ENCODE measurements at places on chromosomes 6 and 20.
A peak's percentile ranks its signal among the peaks of the same experiment; 100 is the strongest.

DNA sequence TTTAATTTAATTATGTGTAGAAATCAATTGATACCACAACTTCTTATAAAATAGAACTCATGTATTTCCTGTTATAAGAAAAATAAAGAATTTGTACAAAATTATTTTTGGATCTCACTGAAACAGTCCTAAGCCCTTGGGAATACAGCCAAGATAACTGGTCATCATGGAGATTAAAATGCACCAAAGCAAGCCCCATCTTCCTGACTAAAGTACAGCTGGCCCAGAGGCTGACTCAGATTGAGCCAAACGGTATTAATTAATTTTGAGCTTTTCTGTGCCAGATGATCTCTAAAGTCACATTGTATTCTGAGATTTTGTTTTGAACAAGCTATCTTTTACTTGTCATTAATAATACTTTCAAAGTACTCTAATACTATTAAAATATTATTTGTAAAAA, 978.5 kb downstream of the TBC1D32 start:
- DNase-seq, result no peak

DNA sequence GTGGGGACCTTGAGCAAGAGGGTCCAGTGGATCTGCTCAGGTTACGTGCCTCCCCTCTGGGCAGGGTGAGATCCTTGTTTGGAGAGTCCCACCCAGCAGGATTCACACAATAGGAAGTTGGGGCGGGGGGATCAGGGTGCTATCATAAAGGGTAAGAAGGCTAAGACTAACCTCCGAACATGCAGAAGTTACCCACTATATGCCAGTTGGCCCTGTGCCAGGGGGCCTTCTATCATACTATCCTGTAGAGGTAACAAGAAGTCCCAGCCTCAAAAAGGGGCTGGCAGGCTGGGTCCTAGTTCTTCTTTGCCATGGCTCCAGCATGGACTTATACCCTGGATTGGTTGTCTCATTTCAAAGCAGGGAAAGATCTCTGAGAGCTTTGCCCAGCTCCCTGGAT, 94.1 kb downstream of the CDH26 start:
- DNase-seq, result no peak

GRCh38 chr6:30626484-30627366, at the start of gene ATAT1:
Gene ATAT1, plus strand, starts transcription at chr6:30626874.
- peak; percentile 73 for DNase-seq

DNA sequence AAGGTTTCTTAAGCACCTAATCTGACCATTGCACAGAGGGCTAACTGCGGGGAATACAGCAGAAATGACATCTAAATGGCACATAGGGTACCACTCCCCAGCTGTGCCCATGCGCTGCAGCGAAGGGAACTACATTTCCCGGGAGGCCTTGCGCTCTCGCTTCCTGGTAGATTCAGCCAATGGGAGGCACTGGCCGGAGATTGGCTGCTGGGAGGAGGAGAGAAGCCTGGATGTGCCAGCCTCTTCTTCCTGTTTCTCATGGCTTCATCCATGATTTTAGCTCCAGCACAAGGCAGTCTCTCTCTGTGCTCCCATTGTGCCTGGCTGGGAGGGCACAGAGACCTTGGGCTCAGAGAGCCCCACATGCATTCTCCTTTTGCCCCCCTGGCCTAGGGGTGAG, 101.7 kb upstream of the FOXA2 start:
- no peak for DNase-seq

DNA sequence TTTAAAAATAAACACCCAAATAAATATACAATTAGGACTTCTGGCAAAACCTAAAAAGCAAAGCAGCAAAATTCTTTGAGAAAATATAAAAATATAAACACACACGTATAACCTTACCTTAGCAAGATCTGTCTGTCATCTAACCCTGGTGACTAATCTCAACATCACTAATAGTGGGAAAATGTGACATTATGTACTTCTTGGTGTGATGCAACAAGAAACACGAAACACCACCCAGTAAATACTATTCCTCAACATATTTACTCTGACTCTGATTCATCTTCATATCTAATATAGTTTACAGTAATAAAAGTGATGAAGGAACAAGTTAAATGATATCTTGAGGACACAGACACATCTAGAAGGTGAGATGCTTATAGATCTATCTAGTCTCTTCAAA, 332.6 kb upstream of the MANEA start:
- no peak for DNase-seq

DNA sequence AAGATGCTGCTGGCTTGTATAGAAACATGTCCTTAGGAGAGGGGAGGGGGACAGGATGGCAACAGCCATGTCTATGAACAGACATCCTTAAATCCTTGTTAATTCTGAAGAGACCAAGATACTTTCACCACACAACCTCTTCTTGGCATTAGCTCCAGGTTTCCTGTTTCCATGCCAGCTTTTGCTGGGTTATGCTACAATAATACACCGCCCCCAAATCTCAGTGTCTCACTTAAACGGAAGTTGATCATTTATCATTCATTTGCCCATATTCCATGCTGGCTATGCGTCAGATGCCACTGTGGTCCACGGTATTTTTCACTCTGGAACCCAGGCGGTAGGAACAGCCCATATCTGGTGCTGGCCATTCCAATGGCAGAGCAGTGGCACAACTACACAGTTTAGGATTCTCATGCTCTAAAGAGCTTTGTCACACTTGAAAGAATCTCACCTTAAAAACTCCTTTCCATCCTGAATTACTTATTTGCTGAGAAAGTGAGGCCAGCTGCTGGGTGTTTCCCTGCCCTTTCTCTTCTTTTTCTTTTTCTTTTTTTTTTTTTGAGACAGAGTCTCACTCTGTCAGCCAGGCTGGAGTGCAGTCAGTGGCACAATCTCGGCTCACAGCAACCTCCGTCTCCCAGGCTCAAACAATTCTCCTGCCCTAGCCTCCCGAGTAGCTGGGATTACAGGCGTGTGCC, 3.7 kb upstream of the RNASET2 start:
- DNase-seq, result no peak

GRCh38 chr6:71239694-71240093, 48.9 kb upstream of the OGFRL1 start:
- no peak for DNase-seq

GRCh38 chr20:63517376-63518309, 2.9 kb upstream of the PPDPF start:
- DNase-seq, result no peak

DNA sequence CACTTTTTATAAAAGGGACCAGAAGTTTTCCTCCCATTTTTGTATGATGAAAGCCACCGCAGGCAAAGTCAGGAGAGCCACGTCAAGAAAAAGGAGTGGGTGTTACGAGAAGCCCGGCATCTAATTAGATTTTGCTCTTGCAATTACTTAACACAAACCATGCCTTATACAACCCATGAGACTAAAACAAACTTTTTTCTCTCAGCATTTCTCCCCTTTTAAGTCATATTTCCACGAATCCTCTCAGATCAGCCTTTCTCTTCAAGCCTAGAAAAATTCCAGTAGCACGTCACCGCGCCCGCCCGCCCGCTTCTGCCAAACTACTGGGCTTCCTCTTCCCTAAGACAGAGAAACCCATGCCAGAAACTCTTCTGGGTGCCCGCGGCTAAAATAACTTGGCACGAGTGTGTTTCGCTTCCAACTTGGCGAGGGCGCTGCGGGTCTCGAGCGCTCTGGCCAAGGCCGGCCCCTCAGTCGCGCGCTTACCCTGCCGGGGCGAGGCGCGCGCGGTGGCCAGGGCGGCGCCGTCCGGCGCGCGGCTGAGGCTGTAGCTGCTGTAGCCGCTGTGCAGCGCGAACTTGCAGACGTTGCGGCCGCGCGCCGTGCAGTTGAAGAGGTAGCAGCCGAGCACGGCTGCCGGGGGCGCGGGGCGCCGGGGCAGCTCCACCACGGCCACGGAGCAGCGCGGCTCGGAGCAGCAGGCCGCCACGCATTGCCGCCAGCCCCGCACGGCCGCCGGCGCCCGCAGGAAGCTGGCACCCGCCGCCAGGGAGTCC, 1.0 kb downstream of the LRP11 start:
- DNase-seq, result peak; percentile 12

DNA sequence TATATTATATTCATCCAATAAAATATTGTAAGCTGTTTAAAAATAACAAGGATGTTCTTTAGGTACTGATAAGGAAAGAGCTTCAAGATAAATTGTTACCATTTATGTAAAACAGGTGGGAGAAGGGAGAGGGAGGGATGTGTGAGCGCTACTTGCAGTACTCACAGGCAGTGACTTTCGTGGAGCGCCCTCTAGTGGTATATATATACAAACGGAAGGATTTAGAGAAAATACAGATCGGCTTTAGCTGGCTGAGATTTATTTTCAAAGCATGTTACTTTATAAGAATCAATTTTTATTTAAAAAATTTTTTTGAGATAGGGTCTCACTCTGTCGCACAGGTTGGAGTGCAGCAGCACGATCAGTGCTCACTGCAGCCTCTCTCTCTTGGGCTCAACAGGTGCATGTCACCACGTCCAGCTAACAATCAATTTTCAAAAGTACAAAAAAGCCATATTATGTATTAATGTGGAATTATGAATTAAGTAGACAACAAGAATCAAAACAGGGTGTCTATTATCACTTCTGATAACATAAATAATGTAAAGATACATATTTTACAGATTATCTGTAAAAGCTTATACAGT, 3.3 kb upstream of the MOG start:
- no peak for DNase-seq

DNA sequence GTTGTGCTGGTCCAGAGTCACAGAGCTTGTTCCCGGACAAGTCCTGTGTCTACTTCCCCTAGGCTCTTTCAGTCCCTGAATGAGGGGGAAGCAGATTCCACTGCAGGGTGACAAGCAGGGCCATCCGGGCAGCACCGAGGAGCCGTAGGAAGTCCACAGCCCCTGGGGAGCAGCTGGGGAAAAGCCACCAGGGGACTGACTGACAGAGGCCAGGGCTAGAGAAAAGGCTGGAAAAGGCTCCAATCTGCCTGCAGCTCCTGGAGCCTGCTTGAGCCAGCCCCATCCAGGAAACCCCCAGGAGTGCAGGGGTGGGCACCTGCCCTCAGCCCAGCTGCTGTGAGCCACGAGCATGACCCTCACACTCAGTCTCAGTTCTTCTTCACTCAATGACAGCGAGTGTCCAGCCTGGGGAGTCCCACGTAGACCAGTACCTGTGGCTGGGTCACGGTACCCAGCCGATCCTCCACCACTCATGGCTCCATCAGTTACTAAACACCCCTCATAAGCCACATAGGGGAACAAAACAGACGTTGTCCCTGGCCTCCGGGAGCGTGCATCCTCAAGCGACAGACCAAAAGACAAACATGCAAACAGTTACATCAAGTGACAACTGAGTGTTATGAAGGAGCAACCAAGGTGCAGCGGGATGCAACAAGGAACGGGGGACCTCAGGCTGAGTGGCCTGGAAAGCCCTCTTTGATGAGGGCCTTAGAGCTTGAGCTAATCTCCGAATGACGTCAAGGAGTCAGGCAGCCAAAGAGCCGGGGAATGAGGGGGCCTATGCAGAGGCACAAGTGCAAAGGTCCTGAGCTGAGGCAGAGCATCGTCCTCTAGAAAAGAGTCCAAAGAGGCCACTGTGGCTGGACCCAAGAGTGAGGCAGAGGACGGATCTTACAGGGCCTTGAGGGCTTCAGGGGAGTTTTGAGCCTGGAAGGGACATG, 24.8 kb upstream of the VSTM2L start:
- no peak for DNase-seq

DNA sequence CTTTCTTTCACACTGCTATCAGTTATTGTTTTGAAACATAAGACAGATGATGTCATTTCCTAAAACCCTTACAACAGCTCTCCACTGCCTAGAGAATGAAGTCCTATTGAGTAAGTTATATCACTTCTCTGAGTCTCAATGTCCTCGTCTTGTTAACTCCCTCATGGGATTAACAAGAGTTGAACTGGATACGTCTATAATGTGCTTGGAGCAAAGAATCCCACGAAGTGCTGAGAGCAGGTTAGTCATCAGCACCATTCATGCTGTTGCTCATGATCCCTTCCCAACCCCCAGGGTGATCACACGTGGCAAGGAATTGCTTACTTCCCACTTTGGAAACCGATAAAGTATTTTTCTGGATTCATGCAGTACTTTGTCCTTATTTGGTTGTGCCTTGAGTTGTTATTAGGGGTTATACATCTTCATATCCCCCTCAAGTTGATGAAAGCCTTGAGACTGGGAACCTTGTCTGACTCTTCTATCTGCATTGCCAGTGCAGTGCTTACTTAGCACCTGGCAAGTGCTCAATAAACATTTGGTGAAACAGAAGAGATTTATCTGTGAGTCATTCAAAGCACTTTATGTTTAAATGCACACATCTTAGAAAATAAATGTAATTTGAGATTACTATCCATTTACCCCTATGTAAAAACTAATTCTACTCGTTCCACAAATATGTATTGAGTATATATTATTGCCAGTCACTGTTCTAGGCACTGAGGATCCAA, 487.5 kb downstream of the EPM2A start:
- DNase-seq, result no peak

DNA sequence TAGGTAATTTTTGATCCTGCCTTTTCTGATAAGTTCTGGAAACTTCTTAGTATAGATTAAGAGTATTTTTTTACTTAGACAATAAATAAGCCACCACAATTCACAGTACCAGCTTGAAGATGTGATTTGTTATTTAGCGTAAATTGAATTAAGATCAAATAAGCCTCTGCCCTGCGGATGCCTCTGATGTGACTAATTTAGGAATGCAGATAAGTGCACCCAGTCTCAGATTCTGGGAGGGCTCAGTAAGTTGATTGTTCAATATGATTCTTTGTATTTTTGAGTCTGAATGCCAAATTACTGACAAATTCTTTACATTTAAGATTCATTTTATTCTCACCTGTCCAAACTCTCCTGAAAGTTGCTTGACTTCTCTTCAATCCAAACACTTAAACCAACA, 147.5 kb downstream of the THBS2 start:
- DNase-seq, result no peak

GRCh38 chr6:104601131-104601651, 258.5 kb downstream of the HACE1 start:
- DNase-seq, result no peak

- DNase-seq, result no peak
These were observed 25.7 kb downstream of the MUC22 start for GRCh38 chr6:31035862-31036497.

DNA sequence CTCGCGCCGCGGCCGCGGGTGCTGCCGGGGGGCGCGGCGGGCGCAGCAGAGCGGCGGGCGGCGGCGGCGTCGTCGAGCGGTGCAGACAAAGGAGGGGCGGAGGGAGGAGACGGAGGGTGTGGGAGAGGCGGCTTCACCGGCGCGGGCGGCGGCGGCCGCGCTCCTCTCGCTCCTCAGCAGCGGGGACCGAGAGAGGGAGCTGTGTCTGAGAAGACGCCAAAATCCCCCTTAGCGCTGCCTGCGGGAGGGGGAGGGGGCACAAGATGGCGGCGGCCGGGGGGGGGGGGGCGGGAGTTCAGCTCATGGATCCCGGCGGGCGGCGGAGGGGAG, 296 bp downstream of the ADNP start:
- DNase-seq, result no peak
